Lung (tissue), 17 donors: ENCODE measurements at places on chromosomes 3 and 15. TPM values are rescaled to one million over a fixed set of nuclear protein-coding genes. Genes with fewer than 3 reads are reported as not detected.

DNA sequence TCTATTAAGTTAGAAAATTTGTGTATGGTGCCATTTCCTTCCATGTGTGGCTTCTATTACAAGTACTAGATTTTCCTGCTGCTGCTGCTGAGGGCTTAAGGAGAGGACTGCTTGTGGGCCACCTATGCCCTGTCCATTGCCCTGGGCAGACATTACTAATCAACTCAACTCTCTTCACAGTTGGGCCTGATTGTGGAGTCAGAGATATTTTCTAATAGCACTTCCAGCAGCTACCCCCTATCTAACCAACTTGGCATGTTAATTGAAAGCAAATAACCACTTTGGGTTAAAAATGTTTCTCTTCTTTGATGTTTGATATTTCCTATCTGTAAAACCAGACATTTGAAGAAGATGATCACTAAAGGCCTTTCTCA, 242.0 kb downstream of the EDEM1 start:
- no peak for DNase-seq

DNA sequence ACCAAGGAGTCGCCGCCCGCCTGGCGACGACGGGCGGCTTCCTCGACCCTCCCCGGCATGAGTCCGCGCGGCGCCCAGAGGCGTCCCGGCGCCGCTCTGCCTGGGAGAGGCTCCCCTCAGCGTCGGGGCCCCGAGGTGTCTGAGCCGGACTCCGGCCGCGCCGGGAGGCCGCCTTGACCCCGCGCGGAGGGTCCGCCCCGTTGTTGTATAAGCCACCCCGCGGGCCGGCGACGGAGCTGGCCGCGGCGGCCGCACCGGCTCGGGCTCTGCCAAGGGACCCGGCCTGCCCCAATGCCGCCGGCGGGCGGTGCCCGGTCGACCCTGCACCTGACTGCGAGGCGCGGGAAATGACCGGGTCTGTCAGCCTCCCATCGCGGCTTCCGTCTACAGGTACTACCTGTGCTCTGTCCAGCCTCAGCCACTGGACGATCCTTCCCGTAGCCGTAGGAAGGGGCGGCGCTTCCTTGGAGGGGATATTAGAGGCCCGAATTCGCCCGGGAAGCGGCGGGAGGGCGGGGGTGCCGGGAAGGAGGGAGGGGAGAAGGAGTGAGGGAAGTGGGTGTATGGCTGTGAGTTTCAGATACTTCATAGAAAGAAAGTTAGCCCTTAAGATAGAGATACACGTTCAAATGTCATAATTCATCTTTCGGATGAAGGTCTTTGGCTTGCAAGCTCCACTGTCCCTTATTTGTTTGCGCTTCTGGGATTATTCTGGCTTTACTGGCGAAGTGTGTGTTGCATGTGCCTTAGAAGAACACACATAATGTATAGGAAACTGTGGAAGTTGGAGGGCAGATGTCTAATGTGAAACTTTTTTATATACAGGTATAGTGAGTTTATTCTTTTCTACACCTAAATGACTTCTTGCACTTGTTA, 620 bp downstream of the ABHD5 start:
- peak; percentile 71 for DNase-seq

- no peak for DNase-seq
These were observed 230.4 kb downstream of the ABHD5 start for GRCh38 chr3:43921056-43921648.

The STAB1 gene
- total RNA-seq, result 205 TPM

- no peak for DNase-seq
These were observed 21.9 kb downstream of the MEGF11 start for GRCh38 chr15:66231394-66232266.

DNA sequence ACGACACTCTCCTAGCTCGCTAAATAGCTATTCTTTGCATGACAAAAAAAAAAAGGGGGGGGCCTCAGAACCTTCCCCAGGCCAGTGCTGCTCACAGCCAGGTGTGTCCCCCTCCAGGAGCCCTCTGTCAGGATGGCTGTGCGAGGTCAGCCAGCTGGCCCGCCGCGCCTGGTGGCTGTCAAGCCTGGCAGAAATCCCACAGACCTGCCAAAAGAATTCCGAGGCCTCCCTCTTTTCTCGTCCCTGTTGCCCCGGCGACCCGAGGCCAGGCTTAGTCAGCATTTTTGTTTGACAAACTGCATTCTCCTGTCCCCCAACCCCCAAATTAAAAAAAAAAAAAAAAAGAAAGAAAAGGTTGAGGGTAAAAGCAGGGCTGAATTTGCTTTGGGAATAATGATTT, 61.9 kb downstream of the TM4SF4 start:
- peak; percentile 74 for DNase-seq

The P2RY12 gene
- 3.0 TPM for total RNA-seq

- no peak for DNase-seq
These were observed 185.5 kb downstream of the NFKBIZ start for GRCh38 chr3:102034639-102035451.

DNA sequence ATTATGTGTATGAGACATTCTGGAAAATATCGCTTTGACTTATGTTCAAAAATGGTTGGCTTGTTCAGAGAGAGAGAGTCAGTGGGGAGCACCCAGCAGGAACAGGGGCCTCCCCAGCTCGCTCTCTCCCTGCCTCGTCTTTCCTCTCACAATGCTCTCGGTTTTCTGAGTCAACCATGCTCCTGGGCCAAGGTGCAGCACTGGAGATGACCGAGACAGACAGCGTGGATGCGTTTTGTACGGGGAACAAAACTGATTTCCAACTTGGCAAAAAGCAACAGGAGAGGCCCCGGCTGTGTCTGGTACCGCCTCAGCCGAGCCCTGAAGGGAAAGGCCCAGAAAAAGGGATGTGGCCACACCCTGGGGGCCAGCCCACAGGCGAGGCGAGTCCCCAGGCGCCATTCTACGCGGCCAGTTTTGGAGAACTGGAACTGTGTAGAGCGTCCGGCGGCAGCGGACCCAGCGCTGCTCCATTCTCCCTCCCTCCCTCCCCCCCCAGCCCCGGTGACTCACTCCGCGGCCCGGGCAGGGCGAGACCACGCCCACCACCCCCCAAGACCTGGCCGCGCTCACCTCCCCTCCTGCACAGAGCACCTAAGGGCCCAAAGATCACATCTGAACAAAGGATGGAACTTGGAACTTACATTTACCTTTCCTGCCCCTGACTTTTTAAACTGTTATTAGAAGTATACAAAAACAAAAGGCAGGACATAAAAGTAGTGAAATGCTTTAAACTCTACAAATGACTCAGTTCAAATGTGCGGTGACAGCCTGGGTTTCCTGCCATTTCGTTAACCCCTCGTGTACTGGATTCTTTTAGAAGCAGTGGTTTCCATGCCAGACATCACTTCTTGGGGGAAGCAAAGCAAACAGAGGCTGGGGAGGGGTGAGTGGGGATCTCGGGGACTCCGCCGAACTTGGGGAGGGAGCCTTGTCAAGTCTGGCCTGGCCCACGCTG, 12.7 kb downstream of the ATP10A start:
- DNase-seq, result peak; percentile 70

GRCh38 chr3:138296639-138297038, 33.0 kb downstream of the NME9 start:
- no peak for DNase-seq

The KBTBD12 gene
- 0.86 TPM for total RNA-seq

The GOLGA6D gene
- total RNA-seq, result not detected

DNA sequence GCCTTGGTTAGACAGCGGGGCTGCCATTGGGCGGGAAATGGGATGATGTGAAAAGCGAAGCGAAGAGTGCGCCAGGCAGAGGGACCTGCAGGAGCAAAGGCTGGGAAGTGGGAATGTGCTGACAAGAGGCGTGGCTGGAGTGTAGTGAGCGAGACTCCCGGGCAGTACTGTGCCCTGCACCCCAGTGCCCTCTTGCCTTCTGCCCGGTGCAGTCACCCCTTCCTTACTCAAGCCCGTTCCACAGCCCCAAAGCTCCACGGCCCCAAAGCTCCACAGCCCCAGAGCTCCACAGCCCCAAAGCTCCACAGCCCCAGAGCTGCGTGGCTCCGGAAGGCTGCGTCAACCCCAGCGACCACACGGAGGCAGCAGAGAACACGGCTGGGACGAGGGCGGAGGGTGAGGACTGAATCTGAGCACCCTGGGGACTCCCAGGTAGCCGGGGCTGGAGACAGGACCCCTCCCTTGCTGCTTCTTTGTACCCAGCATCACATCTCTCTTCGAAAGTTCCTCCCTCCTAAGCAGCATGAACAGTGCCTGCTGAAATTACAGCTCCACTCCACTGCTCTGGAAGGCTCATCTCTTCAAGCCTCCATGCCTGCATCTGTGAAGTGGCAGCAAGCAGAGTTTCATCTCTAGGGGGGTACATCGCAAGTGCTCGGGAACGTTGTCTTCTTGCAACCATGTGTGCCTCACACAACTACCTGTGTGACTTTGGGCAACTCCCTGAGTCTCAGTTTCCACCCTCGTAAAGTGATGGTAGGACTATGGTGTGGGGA, 108.9 kb downstream of the FBLN2 start:
- peak; percentile 54 for DNase-seq

DNA sequence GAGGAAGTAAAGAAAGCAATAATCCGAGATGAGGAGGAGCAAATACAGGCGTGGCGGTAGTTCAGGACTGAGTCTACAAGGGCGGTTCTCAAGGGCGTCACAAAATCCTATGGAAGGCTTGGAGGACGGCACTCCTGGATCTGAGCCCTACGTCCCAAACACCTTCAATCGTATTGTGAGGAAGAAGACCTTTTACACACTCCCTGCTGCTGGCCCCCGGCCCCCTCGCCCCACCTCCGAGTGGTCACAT, 747 bp downstream of the PLD1 start:
- DNase-seq, result no peak

- DNase-seq, result no peak
These were observed 464.1 kb downstream of the NTRK3 start for GRCh38 chr15:87792250-87793040.

GRCh38 chr15:63504979-63505841, 817 bp downstream of the USP3 start:
- DNase-seq, result peak; percentile 79

DNA sequence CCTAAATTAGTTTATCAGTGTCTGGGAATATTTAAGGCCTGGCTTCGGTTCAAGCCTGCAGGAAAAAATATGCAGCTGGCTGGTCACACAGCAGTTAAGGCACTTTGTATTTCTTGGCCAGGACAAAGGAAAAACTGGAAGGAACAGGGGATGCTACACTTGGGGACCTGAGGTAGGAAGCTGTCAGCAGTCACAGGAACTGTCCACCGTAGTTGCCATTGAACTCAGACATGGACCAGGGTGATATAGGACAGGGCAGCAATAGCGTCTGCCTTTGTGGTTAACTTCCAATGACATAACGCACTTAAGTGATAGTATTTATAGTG, 49.1 kb downstream of the NR1D2 start:
- DNase-seq, result peak; percentile 81

- no peak for DNase-seq
These were observed 9.0 kb downstream of the PODXL2 start for GRCh38 chr3:127637971-127638370.

The C3orf85 gene
- not detected for total RNA-seq

The RGMA gene
- 6.6 TPM for total RNA-seq

DNA sequence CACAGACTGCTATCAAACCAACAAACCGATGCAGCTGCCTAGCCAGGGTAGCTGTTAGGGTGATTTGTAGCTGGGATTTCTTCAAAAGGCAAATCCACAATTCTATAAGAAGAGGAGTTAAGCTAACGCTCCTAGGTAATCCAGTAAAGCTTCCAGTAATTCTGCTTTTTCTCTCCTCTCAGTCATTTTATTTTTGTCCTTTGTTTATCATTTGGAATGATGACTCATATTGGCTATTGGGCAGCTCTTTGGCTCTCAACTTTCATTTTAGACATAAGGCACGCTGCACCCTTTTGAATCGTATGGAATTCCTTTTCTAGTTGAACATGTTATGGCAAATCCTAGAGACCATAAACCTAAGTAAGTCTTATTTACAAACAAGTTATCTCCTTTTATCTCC, 53.2 kb upstream of the PPARG start:
- DNase-seq, result no peak

The CCR1 gene
- 9.7 TPM for total RNA-seq

- DNase-seq, result no peak
These were observed 278.6 kb upstream of the TLE3 start for GRCh38 chr15:70376031-70376928.

- peak; percentile 87 for DNase-seq
These were observed at the start of gene P2RY1 for GRCh38 chr3:152834776-152835600. Gene P2RY1 (plus strand): TSS chr3:152835131. CDS start chr3:152835783, 652 bp downstream.

The SNRPA1 gene
- 34.5 TPM for total RNA-seq

DNA sequence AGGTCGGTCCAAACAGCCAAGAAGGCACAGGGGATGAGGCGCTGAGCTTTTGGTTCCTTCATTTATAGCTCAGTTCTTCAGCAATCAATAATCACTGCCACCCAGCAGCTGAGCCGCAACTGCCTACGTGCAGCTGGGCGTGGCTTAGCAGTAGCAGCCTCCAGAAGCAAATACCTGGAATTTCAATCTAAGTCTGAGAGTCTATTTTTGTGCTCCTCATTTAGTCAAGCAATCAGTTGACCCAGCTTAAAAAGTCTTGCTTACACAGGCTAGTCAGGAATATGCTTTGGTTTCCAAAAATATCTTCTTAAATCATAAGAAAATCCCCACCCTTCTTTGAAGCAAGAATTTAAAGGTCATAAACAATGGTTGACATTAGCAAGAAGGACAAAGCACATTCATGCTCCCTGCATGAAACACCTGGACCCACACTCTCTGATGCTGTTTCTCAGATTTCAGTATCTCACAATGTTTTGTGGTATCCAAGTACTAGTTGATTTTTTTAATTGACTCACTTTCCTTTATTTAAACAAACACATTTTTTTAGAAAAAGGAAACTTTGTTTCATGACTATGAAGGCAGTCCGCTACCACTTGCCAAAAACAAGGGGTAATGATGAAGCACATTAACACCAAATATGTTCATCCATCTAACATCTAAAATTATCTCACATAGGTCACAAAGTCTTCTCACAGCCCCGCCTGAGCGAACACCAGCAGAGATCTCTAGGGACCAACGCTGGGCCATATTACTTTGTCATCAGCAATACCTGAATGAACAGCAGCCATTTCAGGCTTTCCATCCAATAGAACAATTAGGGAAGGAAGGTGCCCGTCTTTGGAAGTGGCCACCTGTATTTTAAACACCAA, 106.1 kb downstream of the OXNAD1 start:
- DNase-seq, result no peak

DNA sequence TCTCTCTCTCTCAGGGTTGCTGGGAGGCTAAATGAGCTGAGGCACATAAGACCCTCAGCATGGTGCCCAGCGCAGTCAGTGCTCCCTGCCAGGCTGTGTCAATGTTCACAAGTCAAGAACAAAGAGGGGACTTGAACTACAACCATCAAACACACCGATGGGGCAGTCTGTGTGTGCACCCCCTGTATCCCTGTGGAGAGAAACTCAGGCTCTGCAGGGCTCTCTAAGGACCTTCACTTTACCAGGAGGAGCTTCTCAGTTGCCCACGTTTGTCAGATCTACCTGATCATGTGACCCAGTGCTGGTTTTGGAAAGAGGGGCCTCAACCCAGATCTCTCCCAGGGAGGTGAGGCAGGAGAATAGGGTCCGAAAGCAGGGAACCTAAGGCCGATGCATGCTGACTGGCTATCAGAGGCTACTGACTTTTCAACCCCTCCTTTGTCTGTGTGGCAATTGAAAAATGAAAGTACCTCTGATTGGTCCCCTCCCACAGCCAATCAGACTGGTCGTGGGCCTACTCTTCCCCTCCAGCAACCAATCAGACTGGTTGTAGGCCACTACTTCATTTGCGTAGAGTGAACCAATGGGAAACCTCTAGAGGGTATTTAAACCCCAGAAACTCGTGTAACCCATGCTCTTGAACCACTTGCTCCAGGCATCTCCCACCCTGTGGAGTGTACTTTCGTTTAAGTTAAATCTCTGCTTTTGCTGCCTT, 34.0 kb downstream of the RHCG start:
- DNase-seq, result no peak
